Putamen (tissue), 1 donor: ENCODE measurements at places on chromosomes 1 and 21.

GRCh38 chr1:185408700-185409270 lies 91.7 kb upstream of the IVNS1ABP start:
- no peak for DNase-seq

DNA sequence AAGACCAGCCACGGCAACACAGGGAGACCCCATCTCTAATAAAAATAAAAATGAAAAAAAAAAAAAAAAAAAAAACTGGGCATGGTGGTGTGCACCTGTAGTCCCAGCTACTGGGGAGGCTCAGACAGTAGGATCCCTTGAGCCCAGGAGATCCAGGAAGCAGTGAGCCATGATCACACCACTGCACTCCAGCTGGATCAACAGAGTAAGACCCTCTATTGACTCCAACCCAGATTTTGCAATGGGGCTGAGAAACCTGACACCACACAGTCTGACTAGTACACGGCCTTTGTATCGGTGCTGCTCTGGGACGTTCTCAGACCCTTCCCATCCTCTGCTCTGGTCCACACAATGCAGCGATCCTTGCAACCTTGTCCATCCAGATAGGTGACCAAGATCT lies 31.8 kb downstream of the SPATA21 start:
- DNase-seq: no peak

DNA sequence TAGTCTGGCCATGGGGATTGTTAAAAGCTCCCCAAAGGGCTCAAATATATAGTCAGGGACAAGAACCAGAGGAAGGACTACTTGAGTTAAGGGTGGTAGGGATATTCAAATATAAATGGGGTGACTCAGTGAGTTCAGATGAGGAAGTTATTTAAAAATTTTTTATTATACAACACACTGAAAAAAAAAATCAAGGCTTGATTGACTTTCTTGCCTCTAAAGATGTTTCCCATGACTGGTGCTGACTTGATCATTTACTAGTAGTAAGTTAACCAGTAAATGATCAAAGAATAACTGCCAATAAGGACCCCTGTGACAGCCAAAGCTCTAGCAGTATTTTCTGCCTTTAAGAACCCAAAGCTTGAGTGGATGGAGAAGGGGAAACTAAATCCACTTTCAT lies 357.6 kb upstream of the NR5A2 start:
- DNase-seq: peak; percentile 2

GRCh38 chr1:228734881-228735801 lies at the start of gene RHOU:
Gene RHOU, plus strand, starts transcription at chr1:228735479. Its CDS starts 264 bp downstream, at chr1:228735743.
- DNase-seq: peak; percentile 89

DNA sequence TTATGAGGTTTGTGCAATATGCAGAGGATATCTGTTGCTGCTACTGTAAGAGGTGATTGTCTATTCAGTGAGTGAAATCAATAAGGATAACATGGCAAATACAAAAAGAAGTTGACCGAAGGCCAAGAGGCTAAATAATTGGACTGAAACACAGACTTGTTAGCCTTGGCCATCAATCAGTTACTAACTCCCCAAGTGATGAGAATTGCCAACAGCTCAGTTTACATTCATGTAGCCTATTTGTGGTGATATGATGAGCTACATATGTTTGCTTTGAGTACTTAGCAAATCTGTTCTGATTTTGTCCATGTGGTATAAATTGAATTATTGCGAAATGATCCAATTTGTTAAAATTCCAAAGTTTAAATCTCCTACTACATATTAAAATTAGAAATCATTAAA lies 68.6 kb upstream of the VAV3 start:
- no peak for DNase-seq

- no peak for DNase-seq
Measured at GRCh38 chr1:166353213-166353612, 186.4 kb upstream of the FAM78B start.

DNA sequence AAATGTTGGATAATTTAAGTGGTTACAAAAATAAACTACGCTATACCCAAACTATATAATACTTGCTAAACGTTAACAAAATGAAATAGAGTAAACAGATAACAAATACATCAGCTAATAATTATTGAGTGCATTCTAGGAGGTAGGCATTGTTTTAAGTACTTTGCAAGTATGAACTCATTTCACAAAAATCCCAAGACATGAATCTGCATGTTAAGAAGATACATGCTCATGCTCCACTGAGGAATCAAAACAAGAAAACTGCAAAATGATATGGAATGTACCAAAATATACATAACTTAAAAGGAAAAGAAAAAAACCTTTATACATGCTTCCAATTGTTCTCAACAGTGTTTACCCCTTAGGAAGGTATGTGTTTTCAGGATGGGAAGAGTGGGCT lies 2.5 kb downstream of the FRRS1 start:
- DNase-seq: no peak

- no peak for DNase-seq
Measured at GRCh38 chr1:78856096-78856495, 150.4 kb downstream of the ADGRL4 start.

- no peak for DNase-seq
Measured at GRCh38 chr1:54163051-54163450, 10.3 kb upstream of the CDCP2 start.

- no peak for DNase-seq
Measured at GRCh38 chr21:31193761-31194160, 150.3 kb downstream of the TIAM1 start.

- DNase-seq: no peak
Measured at GRCh38 chr1:149936170-149936991, at the start of gene MTMR11. Gene MTMR11, minus strand, starts transcription at chr1:149936879. Its CDS starts 232 bp downstream, at chr1:149936647.

DNA sequence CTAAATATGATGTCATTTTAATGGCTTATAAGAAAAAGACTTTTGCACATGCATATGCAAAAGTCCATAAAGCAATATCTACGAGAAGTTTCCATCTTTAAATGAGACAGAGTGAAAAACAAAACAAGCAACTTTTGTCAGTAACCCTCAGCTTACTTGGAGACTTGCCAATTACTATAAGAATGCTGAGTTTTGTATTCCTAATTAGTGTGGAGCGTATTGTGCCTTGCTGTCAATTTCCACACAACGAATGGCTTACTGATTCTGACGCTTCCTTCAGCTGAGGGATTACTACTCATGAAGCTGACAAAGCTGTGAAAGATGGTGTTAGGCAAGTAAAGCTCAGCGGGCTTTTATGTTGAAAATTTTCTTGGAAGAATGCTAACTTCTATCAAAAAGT lies 440.4 kb upstream of the ADAMTS5 start:
- DNase-seq: no peak
